MV-4-11 (cell line): ENCODE measurements at places on chromosomes 2 and 18.

DNA sequence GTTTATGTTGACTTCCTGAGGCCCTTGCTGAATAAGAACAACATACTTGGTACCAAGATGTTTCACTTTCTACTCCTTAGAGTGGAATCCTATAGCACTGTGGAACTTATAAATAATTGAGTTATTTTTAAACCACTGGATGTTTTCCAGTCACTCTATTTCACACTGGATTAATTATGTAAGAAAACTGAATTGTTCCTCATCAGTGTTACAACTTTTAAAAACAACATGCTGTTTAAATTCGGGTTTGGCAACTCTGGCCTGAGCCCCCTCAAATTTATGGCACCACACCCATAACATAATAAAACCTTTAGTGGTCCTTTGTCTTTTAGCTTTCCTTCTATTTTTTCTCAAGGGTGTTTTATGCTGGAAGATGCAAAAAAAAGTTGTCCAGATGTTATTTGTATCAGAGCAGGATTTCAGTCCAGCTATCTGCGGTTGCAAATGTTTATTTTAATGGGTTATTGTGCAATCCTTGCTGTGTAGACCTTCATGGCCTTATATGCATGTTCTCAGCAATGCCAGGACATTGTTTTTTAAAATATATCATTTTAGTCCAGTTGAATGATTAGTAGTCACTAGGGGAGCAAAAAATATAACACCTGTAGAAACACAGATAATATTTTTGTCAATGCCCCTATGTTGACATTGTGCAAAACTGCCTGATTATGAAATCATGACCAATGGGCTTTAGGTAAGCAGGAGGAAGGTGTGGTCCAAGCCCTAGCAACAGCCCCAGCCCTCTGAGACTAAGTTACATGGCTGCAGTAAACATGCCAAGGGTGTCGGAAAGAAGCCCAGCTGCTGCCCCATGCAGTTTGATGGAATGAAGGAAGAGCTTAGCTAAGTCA, 638.0 kb upstream of the ZEB2 start:
- DNase-seq = peak; percentile 20

DNA sequence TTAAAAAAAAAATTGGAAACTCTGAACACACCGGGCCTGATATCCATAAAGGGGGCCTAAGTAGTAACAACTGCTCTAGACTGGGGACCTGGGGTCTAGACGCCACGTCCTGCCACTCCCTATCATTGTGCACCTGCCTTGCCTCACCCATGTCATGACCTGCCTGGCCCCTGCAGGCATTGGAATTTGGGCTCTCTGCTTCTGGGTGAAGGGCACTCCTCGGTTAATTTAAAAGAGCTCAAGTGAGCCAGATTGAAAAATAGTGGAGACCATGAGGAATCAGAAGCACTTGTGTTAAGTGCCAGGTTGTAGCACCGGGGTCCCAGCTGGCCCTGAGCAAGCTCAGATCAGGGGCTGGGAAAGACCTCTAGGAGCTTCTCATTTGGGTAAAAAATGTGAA, 48.1 kb downstream of the SLC4A1AP start:
- no peak for DNase-seq

DNA sequence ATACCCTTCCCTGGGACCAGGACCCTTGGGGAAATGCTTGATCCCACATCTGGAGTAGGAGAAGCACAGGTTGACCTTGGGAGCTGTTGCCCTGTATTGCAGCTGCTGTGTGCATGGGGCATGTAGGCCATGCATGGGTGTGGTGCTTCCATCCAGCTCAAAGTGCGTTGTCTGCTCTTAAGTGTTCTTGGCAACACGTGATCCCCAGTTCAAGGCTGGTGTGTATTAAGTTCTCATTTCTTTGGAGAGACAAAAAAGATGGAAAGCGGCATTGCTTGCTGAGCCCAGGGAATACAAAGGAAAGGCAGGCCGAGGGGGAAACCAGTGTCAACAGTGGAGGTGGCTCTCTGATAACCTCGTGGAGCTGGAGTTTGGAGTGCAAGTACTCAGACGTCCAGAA, 110.7 kb downstream of the RTP5 start:
- no peak for DNase-seq

DNA sequence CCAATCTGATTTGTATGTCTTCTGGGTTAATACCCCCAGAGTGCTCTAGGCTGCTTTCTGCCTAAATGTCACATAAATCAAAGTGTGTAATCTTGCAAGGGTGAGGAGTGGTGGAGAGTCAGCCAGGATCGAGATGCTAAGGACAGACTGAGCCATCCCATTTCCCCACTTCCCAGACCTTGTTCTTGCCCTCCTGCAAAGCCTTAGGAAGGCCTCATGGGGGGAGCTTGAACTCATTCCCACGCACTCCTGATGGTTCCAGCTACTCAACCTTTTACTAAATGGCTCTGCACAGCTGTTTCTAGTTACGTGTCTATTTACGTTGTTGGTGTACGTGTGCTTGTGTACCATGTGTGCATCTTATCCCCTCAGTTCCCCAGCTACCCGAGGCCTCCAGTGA, 423.6 kb upstream of the TNP1 start:
- no peak for DNase-seq

GRCh38 chr2:113080134-113080533, 12.4 kb downstream of the IL1F10 start:
- DNase-seq = peak; percentile 34

GRCh38 chr18:74040459-74041332, 106.9 kb downstream of the FBXO15 start:
- peak; percentile 52 for DNase-seq

- no peak for DNase-seq
Measured at GRCh38 chr2:44553456-44553855, 191.7 kb downstream of the CAMKMT start.

- peak; percentile 86 for DNase-seq
Measured at GRCh38 chr18:55236150-55236931, 277.1 kb upstream of the CCDC68 start.

GRCh38 chr2:60544062-60544461, 9.4 kb downstream of the BCL11A start:
- DNase-seq = peak; percentile 52

GRCh38 chr2:203586206-203586605, 51.1 kb upstream of the RAPH1 start:
- DNase-seq = no peak

GRCh38 chr2:70711191-70711590, 56.8 kb downstream of the ADD2 start:
- no peak for DNase-seq

- DNase-seq = no peak
Measured at GRCh38 chr2:209946539-209946938, 55.9 kb upstream of the RPE start.

DNA sequence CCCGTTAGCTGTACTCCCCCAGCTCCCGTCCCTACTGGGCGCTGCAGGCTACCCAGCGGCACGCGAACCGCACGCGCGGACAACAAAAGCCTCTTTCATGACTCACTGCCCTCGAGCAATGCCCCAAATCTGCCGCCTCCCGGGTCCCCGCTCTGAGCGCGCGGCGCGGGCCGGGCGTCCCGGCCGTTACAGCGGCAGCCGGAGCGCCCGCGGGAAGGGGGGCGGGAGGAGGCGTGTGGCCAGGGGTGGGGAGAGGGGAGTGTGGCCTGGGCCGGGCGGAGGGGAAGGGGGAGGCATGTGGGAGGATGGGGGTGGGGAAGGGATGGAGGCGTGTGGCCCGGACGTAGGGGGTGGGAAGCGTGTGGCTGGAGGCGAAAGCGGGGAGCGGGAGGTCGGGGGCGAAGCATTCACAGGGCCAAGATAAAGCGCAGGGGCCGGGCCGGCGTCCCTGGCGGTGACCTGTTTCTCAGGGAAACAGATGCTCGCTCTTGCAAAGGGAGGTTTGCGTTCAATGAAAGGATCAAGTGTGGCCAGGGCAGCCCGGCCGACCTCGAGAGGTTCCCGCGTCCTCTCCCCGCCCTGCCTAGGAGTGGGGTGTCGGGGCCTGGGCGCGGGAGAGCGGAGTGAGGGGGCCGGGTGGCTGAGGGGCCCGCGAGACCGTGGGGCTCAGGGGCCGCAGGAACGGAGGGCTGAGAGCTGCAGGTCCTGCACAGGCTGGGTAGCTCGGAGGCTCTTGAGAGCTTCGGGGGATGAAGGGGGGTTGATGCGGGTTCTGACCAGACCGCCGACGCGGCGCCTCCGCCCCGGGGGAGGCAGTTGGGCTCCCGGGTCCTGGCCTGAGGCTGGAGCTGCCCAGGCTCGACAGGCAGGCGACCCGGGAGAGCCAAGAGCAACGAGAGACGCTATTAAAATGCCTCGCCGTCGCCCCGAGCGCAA, 3.5 kb upstream of the NEUROD1 start:
- peak; percentile 41 for DNase-seq

DNA sequence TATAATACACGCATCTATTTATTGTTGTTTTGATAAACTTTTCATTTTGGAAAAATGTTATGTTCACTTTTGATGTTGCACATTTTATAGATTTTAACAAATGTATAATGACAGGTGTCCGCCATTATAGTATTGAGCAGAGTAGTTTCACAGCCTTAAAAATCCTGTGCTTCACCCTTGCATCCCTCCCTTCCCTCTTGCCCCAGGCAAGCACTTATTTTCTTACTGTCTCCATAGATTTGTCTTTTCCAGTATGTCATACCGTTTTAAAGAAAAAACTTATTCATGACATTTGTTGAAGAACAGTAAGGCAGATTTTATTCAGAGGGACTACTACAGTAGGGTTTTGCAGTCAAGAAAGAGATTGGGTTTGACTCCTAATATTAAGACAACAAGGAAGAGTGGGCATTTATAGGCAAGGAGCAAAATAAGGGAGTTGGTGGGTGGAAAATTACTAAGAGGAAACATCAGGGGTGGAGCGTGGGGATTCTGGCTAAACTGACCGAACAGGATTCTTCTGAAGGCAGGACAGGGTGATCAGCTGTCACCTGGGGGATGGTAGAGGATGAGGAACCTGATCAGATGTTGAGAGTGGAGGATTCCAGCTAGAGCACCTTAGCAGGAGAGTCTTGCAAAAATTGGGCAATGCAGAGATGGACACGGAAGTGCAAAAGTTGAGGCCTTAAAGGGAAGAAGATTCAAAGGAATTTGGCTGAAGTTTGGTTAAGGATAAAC, 108.8 kb downstream of the NCK2 start:
- no peak for DNase-seq

GRCh38 chr2:143344780-143345179, 215.6 kb downstream of the ARHGAP15 start:
- no peak for DNase-seq

DNA sequence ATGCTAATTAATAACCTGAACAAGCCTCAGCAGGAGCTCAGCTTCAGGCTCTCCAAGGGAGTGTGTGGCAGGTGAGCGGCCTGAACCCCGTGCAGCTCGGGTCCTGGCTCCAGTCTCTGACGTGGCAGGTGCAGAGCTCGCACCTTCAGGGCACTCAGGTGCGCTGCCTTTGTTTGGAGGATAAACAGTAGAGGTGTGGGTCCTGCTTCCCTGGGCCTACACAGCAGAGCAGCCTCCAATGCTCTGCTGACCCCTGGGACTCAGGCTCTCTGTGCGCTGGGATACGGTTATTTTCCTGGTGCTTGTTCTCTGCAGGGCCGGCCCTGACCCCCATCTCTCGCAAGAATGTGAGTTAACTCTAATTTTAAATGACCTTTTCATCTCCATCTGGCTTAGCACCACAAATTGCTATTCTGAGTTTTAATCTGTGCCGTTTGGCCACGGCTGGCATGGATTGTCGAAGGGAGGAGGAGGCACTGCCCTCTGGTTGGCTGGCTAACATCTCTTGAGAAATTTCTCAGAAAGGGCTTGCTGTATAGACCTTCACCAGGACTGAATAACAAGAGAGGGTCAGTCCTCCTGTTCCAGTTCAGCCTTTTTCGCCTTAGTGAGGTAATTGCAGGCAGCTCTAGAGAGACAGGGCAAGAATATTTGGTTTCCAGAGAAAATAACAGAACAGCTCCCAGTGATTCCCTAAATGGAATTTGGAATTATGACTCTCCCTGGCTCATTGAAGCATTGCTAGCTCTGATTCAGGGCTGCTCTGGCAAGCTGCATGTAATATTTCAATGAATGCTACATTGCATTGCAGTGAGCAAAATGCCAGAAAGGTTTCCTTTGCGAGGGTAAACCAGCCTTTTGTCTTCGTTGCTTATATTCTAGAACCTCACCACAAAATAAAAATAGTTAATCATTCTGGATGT, 161.8 kb downstream of the DCDC2C start:
- no peak for DNase-seq

DNA sequence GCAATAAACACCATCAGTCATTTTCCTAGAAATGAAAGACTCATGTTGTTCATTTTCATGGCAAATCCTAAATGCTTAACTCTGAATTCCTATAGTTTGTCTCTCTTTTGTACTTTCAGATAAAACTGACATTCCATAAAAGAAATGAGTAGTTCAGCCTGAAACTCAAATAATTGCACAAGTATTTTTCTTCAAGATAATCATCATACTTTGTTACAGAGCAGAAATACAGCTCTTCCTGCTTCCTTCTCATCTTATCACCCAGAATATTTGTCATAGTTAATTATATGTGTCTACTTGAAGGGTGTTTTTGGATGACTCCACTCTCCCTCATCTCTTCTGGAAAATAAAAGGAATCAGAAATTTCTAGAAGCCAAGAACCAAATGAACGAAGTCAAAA, 141.1 kb downstream of the HNMT start:
- DNase-seq = no peak

DNA sequence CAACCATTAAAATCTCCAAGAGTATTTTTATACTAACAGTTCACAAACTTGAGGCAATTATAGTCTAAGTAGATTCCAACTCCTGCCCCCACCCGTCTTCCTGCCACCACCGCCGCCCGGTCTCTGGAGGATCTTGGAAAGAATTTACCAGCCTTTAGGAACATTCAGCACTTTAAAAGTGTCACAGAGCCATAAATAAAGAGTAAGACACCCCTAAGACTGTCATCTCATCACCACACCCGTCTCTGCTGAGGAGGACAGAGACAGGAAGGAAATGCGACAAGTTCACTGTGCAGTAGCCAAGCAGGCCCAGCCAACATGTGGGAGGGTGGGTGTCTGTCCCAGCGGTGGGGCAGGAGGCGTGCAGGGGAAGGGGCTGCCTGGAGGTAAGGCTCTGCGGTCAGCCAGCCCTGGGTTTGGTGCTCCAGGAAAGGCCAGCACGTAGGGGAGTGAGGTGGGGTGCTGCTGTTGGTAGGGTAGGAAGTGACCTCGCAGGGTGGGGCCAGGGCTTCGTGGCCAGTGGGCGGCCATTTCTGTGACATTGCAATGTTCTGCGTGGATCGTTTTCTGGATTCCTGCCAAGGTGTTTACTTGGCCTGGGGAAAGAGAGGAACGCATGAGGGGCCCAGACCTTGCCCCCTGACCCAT, 111.6 kb downstream of the FAM210A start:
- DNase-seq = peak; percentile 32

GRCh38 chr2:84972207-84972783, 1.3 kb downstream of the KCMF1 start:
- no peak for DNase-seq

- peak; percentile 89 for DNase-seq
Measured at GRCh38 chr2:229921892-229922448, at the start of gene TRIP12. Gene TRIP12 (minus strand): TSS chr2:229922009. CDS start chr2:229880079, 41,930 bp downstream.

- peak; percentile 53 for DNase-seq
Measured at GRCh38 chr2:200367155-200367554, 60.7 kb downstream of the SPATS2L start.

- DNase-seq = peak; percentile 54
Measured at GRCh38 chr2:205869439-205869838, 187.1 kb downstream of the NRP2 start.

DNA sequence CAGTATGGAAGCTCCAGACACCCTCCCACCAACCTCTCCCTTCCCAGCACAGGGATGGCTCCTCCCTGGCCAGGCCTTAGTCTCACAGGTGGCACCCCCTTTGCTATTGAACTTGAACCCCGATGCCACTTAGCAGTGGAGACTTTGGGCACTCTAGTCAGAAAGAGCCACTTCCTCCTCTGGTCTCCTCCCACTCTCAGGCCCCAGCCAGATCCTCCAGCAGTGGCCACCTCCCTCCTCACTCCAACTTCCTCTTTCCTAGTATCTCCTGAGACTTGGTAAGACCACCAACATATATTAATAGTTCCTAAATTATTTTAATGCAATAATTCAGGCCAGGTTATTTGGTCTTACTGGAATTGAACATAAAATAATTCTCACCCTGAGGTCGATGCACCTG, 437.2 kb upstream of the ID2 start:
- peak; percentile 96 for DNase-seq
